Suppressor macrophage treated with lipopolysaccharide for 4 hours (primary cell): ENCODE measurements at places on chromosomes 5 and 9.
A peak's percentile ranks its signal among the peaks of the same experiment; 100 is the strongest.

GRCh38 chr5:6979061-6979460 lies 265.8 kb downstream of the TENT4A start:
- no peak for DNase-seq

DNA sequence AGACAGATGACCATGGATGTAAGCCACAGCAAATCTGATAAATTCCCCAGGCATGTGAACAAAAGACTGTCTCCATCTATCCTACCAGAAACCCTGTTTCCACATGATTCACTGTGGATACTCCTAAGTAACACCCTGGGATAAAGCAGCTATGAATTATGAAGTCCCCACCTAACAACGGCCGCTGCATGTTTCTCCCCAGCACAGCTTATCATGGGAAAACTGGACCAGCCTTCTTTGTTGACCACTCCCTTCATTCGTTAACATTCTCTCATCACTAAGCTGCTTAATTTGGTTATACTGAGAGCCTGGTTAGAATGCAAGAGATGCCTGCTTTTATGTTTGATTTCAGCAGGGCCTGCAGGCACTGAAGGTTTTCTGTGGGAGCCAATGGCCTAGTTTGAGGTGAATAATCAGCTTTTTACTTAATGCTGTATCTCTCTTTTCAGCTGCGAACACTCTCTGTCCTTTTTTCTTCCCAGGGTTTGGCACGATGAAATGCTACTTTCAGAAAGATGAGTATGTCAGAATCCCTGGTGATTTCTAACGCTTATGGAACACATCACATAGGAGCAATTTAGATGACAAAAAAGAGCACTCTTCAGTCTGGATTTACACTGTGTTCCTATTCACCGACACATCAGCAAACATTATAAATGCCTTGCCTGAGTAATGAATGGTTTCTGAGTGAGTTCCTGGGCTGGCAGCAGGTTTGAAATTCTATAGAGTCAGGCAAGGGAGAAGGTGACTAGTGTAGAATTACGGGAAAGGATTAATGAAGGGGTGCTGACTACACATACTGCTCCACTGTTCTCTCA lies 318.4 kb upstream of the ZNF608 start:
- no peak for DNase-seq

DNA sequence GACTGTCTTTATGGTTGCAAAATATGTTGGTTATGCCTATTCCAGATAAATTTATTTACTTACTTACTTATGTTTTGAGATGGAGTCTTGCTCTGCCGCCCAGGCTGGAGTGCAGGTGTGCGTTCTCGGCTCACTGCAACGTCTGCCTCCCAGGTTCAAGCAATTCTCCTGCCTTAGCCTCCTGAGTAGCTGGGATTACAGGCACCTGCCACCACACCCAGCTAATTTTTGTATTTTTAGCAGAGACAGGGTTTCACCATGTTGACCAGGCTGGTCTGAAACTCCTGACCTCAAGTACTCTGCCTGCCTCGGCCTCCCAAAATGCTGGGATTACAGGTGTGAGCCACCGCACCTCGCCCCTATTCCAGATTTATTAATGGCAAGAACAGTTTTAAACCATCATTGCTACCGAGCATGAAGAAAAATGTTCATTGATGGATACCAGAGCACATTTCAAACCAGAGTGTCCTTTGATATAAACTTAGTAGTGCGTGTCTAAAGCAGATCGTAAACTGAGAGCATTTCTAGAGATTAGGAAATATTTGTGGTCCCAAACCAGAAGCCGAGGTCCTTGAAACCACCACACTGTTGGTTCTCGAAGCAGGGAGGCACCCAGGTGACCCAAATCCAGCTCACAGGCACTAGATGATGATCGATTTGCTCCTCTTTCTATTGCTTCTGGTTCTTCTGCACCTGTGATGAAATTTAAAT lies 85.2 kb downstream of the GRAMD2B start:
- no peak for DNase-seq

GRCh38 chr9:136100700-136101614 lies 5.9 kb upstream of the NACC2 start:
- DNase-seq: no peak

- DNase-seq: no peak
Observed at GRCh38 chr5:56449071-56449640, 216.0 kb upstream of the ANKRD55 start.

DNA sequence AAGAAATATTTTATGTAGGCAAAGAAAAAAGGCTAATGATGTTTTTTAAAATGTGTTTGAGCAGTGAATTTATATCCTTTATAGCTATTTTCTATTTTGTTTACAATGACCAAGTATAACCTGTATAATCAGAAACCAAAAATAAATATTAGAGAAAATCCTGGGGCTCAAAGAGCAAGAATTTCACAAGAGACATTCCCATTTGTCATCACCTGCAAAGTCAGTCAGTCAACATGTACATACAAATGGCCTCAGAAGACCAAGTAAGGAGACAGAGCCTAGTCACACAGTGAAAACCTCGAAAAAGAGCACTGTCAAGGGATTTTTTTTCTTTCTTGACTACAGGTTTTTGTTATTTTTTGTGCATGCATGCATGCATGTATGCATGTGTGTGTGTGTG lies 231.4 kb downstream of the GLIS3 start:
- DNase-seq: no peak

DNA sequence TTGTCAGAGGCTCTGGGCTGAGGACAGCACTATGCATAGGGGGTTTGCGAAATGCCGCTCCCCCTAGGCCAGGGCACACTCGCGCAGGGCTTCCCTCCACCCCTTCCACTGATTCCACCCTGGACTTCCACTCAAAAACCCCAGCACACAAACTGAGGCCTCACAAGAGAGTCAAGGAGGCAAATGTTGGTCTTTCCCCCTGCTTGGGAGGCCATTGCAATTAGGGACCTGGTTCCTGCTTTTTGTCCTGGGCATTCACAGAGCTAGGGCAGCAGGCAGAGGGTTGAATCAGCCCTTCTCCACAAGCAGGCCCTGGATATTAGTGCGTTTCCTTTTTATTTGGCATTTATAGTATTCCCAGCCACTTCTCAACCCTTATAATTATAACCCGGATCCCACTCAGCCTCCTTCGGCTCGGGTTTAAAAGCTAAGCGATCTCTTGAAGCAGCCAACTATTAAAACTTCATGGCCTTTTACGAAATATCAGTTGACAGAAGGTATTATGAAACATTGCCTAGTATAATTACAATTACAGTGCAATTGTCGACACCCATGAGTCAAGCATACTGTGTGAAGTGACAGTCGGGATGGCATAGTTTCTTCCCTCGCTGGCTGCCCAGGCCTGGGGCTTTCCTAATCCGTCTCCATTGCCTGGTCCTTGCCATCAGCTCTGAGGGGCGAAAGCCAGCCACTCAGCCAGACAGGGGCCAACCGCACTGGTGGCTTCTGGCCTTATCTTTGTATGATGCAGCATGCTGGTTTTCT lies 285.5 kb upstream of the MAP3K1 start:
- DNase-seq: peak; percentile 74

DNA sequence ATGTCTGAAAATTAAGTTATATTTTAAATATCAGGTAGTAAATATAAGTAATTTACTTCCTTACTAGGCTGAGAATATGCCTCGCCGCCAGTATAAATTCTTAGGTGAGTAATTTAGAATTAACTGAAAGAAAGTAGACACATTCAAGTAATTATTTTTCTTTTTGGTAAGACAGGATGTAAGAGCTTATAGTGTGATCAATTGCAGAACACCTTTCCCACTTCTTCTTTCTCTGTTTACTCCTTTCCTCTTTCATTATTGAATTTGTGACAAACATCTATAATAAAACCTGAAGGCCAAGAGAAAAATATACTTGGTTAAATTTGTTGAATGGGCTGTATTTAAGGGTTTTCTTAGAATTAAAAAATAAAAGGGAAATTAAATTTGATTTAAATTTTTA lies 195.1 kb upstream of the CDKN2B start:
- no peak for DNase-seq
